ENCODE measurements at places on chromosomes 16 and 17. TPM values are rescaled to one million over a fixed set of nuclear protein-coding genes. Genes with fewer than 3 reads are reported as not detected.

BRD7 gene
- total RNA-seq = 61.1 TPM

DGKE gene
- 4.9 TPM for total RNA-seq

STH gene
- not detected for total RNA-seq

FBXW10 gene
- 1.8 TPM for total RNA-seq

SLFN12L gene
- total RNA-seq = not detected

MYH3 gene
- 0.99 TPM for total RNA-seq

POLR2C gene
- 134 TPM for total RNA-seq

FOXO3B gene
- 4.7 TPM for total RNA-seq

MAPT gene
- 1.5 TPM for total RNA-seq

CCL4 gene
- total RNA-seq = not detected

DBF4B gene
- 30.5 TPM for total RNA-seq

KCNH4 gene
- total RNA-seq = 0.33 TPM

ALOXE3 gene
- 8.1 TPM for total RNA-seq

IGF2BP1 gene
- 58.9 TPM for total RNA-seq

NPIPA2 gene
- total RNA-seq = 2.0 TPM

RPRML gene
- total RNA-seq = 0.99 TPM

CACNA1G gene
- 4.9 TPM for total RNA-seq

CNGB1 gene
- total RNA-seq = 0.27 TPM
